ENCODE measurements at places on chromosomes 7 and 10.

GRCh38 chr7:47661051-47661714 is 79.3 kb upstream of the TNS3 start:
- no peak for DNase-seq

GRCh38 chr10:119149729-119150128 is 15.8 kb downstream of the SFXN4 start:
- DNase-seq: no peak

GRCh38 chr10:120715171-120715570 is 136.0 kb upstream of the WDR11 start:
- no peak for DNase-seq

GRCh38 chr7:83821866-83822265 is 172.9 kb upstream of the SEMA3E start:
- DNase-seq: no peak

DNA sequence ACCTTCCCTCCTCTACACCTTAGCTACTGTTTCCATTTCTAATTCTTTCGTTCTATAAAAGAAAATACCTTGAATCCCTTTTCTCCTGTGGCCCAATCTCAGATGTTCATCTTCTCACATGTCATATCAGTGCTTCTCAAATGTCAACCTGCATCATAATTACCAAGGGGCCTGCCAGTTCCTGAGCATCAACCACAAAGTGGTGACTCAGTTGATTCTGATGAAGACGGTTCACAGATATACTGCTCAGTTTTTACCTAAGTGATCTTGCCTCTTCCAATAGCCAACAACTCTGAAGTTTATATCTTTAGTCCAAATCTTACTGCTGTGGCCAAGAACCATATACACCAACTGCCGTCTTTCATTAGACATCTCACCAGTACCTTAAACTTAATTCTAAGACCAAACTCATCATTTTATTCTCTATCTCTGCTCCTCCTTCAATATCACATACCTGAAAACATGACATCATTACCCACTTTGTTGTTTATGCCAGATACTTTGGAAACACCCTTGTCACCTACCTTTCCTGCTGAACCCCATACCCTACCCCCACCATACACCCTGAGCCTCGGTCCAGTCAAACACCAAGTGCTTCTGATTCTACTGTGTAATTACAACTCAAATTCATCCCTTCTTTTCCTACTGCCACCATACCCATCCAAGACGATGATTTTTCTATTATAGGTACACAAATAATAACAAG is 115.5 kb downstream of the LMBR1 start:
- no peak for DNase-seq

DNA sequence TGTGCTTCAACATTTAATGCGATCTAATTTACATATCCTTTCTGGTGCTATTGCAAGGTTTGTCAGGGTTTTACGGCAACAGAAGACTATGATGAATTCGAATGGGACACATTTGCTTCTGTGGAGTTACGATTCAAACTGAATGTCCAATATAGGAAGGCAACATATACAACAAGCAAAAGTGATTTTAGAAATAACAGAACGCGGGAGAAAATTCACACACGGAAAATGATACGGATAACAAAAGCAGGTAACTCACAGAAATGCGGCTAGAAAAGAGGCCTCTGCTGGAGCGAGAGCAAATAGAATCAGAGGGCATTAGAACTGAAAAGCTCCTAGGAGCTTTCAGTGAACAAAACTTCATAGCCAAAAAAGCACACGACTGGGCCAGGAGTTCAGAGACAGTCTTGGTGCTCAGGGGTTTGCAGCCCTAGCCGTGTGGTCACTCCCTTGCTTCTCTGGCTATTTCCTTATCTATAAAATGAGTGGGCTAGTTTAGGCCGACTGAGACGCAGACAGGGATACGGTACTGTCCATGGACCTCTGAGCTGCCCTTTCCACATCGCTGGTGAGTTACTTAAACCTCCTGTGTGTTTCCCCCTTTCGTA is 557 bp upstream of the TAX1BP1 start:
- DNase-seq: no peak

GRCh38 chr10:54961040-54961439 is 160.0 kb upstream of the PCDH15 start:
- DNase-seq: no peak

DNA sequence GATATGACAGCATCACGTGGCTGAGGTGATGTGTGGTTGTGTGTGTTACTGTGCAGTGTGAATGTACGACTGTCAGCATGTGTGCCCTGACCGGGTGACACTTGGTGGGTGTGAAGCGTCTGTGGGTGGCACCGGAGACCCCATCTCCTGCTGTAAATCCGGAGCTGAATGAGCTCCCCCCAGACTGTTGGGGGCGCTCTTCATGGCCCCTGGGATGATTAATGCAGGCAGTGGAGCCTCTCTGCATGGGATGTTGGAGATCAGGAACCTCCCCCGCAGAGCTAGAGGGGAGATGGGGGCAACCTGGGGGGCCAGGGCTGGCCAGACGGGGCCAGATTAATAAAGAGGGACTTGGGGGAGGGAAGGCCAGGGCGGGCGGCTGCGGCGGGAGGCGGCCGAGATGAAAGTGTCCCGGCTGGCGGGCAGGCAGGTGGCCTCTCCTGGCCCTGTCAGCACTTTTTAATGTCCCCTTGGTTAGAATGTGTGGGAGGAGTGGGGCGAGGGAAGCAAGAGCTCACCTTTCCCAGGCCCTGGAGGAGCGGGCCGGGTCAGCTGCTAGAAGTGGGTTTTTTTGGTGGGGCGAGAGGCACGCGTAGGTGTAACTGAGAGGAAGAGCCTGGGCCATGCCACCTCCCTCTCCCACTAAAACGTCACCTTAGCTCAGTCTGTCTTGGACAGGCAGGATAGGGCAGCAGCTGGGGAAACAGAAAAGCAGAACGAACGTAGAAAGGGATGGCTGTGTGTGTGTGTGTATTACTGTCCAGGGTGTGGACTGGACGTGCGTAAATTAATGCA is 34.1 kb downstream of the HIF1AN start:
- DNase-seq: no peak

DNA sequence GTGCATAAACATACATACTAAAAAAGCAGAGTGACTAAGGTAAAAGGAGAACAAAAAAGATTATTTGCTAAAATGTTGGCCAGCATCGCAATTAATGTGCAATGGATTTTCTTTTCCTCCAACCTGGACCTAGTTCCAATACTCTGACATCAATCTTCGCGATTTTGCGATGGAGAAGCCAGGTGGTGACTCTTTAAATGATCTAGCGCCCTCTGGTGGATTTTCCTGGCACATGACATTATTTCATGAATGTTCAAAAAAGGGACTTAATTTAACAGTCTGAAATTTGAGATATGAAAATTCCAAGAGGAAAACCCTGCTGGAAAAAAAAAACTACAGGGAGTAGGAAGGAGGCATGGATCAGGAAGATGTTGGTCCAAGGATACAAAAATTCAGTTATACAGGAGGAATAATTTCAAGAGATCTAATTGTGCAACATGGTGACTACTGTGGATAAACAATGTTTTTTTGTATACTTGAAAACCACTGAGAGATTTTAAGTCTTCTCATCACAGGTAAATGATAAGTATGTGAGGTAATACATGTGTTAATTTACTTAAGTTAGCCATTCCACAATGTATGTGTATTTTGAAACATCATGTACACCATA is 4.3 kb upstream of the KCNMA1 start:
- DNase-seq: peak; percentile 20

GRCh38 chr7:108596560-108596959 is 26.9 kb downstream of the DNAJB9 start:
- DNase-seq: no peak

GRCh38 chr7:30201161-30201666 is 66.4 kb downstream of the MTURN start:
- no peak for DNase-seq

- no peak for DNase-seq
These were observed 467.1 kb downstream of the SDK1 start for GRCh38 chr7:3767917-3768777.

- no peak for DNase-seq
These were observed 90.1 kb upstream of the PIK3CG start for GRCh38 chr7:106774768-106775551.

DNA sequence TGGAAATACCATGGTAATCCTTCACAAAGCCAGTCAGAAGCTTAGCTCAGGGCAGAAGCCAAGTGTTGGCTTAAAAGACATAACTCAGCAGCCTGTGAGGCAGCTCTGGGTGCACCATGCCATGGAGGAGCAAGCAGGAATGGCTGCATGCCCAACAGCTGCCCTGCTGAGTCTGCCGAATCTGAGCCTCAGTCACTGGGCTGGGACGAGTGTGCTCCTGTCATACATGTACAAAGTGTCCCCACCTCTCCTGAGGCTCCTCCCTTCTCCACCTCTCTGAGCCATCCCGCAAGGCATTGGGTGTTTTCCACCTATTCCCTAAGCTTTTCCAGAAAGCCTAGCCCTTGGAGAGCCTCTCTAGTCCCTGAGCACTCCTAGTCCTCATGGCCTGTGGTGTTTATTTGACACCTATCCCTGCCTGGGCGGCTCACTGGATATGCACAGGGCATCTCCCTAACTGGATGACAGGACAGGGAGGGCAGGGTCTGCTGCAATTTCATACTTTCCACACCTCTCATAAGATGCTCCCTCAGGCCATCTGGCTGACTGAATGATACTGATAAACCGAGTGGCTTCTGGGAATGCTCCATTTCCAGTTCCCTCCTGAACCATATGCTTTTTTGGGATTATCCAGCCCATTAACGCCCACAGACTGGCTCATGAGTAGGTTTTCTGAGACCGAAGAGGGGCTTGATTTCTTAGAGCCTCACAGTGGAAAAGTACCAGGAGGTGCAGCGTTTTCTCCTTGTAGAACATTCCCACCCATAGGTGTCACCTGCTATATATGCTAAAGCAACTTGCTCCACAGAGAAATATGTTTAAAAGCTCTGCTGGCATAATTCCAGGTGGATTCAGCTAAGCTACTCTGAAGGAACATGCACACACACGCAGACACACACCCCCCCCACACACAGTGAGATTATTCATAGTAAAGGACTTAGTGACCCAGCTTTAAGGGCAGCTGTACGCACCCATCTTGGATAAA is 199.3 kb downstream of the SNX10 start:
- DNase-seq: no peak

GRCh38 chr10:6840766-6841165 is 260.7 kb upstream of the PRKCQ start:
- DNase-seq: no peak

- DNase-seq: no peak
These were observed 119.2 kb downstream of the LRRC4 start for GRCh38 chr7:127911968-127912511.

- no peak for DNase-seq
These were observed 123.4 kb downstream of the MAD1L1 start for GRCh38 chr7:2109251-2109872.

DNA sequence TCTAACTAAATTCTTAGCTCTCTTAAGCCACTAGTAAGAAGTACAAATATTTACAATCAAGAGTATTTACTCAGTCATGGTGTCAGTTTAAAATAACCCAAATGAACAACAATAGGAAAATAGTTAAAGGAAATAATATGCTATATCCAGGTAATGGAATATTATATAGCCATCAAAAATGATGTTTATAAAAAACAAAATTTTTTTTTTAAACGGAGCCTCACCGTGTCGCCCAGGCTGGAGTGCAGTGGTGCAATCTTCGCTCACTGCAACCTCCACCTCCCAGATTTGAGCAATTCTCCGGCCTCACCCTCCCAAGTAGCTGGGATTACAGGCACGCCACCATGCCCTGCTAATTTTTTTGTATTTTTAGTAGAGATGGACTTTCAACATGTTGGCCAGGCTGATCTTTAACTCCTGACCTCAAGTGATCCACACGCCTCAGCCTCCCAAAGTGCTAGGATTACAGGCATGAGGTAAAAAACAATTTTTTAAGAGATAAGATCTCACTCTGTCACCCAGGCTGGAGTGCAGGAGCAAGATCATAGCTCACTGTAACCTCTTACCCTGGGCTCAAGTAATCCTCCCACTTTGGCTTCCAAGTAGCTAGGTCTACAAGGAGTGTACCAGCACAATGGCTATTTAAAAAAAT is 132.5 kb downstream of the NOC3L start:
- DNase-seq: no peak

GRCh38 chr7:29588900-29589696 is 25.5 kb downstream of the PRR15 start:
- DNase-seq: no peak

DNA sequence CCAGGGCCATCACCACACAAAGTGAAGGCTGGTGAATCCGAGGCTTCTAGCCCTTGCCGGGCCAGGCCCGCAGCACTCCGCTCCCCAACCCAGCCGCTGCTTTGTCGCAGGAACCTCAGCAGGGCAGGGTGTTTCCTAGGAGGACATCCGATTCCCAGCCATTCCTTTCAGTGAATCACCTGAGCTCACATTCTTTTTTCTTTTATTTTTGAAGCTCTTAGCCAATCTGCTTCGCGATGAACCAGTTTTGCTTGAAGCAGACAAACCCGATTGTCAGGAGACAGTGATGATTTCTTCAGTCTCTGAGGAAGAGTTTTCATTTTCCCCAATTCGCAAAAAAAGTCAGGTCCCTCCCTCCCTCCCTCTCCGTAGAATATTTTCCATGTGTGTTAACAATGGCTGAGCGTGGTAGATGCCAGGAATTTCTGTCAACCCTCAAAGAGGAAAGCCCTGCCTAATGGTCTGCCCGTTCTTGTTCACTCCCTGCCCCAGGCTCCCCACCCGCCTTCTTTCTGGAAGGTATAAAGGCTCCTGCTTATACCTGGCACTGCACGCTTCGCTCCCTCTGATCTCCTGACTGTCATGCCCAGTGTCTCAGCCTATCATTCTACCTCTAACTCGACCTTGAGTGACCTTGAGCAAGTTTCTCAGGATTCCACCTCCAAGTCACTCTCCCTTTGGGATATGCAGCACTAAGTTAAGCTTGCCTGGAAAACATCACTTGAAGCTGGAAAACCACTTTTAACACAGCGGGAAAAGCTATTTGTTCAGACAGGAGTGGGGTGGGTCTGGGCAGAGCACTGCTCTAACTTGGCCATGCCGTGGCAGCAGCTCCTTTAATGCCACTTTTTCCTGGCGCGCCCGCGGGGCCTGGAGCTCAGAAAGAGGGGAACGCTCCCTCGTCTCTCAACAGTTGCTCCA is 35.1 kb downstream of the EGFR start:
- DNase-seq: no peak

- DNase-seq: no peak
These were observed 80.8 kb upstream of the RHOBTB1 start for GRCh38 chr10:61024856-61025201.

- peak; percentile 30 for DNase-seq
These were observed 56.3 kb upstream of the MDFIC start for GRCh38 chr7:114865564-114865963.

- no peak for DNase-seq
These were observed 345.9 kb upstream of the SMIM30 start for GRCh38 chr7:113464096-113464855.

- no peak for DNase-seq
These were observed 5.9 kb downstream of the PIK3CG start for GRCh38 chr7:106870983-106871410.

GRCh38 chr7:7977774-7978173 is 9.2 kb downstream of the GLCCI1 start:
- DNase-seq: no peak
